ENCODE measurements at places on chromosomes 6 and 20.

DNA sequence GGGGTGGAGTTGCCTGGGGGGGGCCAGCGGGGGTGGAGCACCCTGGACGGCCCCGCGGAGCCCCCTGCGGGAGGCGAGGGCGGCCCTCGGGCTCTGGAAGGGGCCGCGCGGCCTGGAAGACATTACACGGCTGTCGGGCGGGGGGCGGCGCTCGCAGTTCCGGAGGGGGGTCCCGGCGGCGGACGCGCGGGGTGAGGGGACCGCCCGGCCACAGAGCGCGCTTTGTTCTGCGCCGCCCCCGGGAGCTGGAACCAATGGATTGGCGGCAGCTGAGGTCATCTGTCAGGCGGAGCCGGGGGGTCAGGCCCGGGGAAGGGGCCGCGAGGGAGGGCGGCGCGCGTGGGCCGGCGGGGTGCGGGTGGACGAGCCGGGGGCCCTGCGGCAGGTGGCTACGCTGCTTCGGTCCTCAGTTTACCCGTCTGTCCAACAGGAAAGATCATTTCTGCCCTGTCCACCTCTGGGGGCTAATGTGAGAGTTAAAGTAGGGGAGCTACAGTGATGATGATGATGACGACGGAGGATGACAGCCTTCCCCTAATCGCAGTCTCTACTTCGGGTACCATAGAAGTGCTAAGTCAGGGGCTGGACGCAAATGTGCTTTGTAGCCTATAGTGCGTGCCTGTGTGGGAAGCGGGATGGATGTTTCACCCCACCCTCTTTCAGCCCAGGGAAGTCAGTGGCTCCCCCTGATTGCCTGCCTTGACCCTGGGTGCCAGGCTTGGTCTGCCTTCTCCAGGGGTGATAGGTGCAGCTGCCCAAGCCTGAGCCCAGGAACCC, 10.4 kb downstream of the SRXN1 start:
- no peak for DNase-seq

DNA sequence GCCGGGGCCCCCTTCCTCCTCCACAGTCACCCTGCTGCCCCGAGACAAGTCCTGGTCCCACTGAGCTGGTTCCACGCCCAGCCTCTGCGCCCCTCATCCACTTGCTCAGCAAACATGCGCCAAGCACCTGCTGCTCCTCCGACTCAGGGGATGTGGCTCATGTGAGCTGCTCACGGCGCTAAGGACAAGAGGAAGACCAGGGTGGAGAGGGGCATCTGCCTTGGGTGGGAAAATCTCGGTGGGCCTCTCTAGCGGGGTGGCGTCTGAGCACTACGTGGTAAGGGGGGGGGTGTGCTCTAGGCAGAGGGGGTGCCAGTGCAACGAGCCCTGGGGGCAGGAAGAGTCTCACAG, 4.5 kb downstream of the LAMA5 start:
- DNase-seq, result no peak

DNA sequence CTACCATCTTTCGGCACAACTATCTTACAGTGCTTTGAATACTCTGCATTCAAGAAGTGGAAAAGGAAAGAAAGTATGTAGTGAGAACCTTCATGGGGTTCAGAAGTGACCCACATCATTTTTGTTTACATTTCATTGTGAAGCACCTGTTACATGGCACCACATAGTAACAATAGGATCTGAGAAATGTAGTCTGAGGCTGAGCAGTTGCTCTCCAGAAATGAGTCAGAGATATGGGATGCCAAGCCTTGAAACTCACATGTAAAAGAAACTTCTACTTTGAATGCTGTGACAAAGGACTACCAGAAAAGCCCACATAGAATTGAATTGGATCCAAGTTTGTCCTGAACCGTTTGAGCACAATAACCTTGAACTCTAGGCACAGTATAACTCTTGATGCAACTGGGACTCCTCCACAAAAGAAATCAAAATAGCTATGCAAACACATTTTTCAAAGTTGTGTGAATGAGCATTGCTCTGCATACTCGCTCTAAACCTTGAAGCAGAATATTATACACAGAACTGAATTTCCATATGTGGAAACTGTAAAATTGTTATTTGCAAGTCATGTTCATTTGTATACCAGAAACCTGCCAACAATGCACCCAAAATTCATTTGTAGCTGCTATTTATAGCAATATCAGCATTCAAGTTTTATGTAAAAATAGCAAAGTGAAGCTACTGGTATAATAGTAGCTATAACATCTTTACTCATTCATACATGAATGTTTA, 400.9 kb upstream of the POU3F2 start:
- DNase-seq, result no peak

GRCh38 chr6:67031451-67031850, 1324.4 kb upstream of the EYS start:
- no peak for DNase-seq

- DNase-seq, result no peak
Observed at GRCh38 chr6:158933079-158933595, 66.9 kb downstream of the RSPH3 start.

GRCh38 chr20:45301824-45302271, 4.8 kb upstream of the RBPJL start:
- no peak for DNase-seq

- DNase-seq, result no peak
Observed at GRCh38 chr6:15283986-15284361, 38.1 kb downstream of the JARID2 start.

All from inflammatory macrophage treated with lipopolysaccharide for 4 hours (primary cell).